NCI-H82 (cell line): ENCODE measurements at places on chromosomes 2 and 18.
A peak's percentile ranks its signal among the peaks of the same experiment; 100 is the strongest.

DNA sequence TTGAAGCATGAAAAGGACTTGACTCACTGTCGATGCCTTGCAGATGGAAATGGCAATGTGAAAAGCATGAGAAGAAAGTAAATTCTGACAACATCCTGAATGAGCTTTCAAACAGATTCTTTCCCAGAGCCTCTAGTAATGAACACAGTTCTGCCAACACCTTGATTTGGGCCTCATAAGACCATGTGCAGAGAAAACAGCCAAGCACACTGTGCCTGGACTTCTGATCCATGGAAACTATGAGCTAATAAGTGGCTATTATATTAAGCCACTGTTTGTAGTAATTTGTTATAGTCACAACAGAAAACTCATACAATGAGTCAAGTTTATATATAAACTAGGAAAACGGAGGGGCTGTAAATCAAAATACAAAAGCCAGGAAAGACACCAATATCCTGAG, 477.3 kb downstream of the MBD2 start:
- DNase-seq: no peak

DNA sequence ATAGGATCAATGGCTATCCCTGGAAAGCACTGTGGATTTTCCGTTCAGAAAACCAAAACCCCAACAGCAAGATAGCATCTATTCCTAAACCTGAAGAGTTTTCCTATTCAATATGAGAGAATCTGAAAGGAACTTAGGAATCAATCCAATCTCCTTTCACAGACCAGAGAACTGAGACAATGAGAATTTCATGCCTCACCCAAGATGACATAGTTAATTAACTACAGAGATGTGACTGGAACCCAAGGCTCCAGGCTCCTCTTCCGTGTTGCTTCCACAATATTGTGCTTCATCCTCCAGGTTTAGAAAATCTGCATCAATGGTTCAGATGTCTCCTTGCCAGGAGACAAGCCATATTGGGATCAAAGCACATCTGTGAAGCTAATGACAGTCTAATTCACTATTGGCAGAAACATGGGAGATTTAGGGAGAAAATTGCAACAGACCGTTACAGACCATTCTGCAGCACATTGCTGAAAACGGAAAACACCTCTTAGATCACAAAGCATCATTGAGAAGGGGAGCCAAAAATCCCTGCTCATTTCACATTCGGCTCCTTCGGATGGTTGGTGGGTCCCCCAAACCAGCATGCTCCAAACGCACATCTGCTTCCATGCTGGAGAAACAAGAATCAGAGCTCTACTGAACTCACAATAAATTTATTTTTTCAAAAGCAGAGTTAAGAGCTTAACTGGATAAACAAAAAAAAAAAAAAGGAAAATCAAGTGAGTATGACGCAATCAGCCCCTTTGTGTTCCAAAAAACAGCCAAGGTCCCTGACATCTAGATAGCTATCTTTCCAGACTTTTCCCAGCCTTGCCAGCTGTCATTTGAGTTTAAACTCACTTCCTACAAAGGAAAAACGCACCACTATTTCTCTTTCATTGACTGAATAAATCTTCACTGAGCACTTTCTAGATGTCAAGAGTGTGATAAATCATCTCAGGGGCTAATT, 290.3 kb downstream of the C1D start:
- DNase-seq: no peak

- DNase-seq: peak; percentile 72
Measured at GRCh38 chr18:63949068-63949737, at the start of gene HMSD. Gene HMSD, plus strand, starts transcription at chr18:63949301. Its CDS starts 4,155 bp downstream, at chr18:63953456.

- DNase-seq: no peak
Measured at GRCh38 chr18:78770139-78770822, 209.3 kb upstream of the SALL3 start.

DNA sequence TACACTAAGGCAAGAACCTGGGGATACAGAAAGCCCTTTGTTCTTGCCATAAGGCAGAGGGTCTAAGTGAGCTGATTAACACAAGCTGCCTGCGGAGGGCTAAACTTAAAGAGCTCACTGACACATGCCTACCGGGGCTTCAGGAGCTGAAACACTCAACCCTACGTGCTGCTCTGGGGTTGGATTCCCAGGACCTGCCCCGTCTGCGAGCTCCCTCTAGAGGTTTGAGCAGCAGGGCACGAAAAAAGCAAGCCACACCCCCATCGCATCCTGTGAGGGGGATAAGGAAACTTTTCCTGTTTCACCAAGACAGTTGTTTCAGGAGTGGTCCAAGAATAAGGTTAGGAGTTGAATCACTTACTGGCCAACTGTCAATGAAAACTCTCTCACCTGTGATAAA, 562.1 kb downstream of the TMX3 start:
- DNase-seq: peak; percentile 75

DNA sequence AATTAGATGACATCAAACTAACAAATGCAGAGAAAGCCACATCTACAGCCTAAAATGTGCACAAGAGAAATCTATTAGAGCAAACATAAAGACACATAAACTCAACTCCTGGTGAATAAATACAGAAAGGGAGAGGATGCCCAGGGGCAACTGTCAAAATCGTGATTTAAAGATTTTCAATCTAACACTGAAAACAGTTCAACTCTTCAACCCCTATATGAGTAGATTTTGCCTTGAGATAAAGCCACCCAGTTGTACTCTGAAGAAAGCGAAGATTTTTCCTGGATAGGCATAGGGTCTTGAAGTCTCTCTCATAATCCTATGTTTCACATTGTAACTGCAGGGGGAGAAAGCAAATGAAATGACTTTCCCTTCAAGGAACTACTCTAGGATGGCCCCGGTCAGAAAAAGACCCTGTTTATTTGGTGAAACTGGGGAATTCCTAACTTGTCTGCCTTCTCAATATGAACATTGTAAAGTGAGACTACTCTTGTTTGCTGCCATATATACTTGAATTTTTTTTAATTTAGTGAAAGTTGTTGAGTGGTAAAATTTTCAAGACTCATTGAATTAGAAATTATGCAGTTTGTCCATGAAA, 226.7 kb downstream of the ERBB4 start:
- DNase-seq: no peak

DNA sequence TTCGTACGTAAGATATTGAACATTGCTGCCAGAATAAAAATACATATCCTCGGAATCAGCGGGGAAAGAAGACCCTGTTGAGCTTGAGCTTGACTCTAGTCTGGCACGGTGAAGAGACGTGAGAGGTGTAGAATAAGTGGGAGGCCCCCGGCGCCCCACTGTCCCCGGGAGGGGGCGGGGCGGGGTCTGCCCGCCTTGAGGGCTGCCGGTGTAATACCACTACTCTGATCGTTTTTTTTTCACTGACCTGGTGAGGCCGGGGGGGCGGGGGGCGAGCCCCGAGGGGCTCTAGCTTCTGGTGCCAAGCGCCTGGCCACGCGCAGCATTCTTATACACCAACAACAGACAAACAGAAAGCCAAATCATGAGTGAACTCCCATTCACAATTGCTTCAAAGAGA, 324.0 kb upstream of the REG3G start:
- no peak for DNase-seq
